ENCODE measurements at places on chromosomes 4 and X.

DNA sequence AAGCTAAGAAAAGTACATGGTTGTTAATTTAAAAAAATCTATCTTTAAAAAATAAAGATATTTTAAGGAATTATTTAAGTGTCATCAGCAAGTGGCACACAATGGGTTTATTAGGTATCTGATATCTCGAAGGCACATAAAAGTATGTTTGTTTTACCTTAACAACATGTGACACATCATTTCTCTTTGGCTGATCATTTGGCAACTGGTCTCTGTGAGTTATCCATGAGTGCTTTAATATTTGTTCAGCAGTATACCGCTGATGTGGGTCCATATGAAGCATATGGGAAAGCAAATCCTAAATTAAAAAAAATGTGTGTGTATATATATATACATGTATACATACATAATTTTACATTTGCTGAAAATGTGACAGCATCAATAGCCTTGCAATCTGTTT, 123.2 kb downstream of the RPS6KA6 start:
- DNase-seq, result no peak

DNA sequence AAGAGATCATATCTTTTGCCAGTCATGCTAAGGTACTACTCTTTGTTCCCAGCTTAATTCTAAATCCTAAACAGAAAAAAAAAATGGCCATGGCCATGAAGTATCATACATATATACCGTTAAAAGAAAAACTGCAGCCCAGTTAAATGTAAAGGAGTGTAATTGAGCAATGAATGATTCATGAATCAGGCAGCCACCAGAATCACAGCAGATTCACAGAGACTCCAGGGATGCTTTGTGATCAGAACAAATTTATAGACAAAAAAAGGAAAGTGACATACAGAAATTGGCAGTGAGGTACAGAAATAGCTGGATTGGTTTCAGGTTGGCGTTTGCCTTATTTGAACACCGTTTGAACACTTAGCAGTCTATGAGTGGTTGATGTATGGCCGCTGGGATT, 42.1 kb upstream of the PDGFC start:
- no peak for DNase-seq

GRCh38 chr4:169571435-169571834, 40.9 kb downstream of the NEK1 start:
- DNase-seq, result no peak

DNA sequence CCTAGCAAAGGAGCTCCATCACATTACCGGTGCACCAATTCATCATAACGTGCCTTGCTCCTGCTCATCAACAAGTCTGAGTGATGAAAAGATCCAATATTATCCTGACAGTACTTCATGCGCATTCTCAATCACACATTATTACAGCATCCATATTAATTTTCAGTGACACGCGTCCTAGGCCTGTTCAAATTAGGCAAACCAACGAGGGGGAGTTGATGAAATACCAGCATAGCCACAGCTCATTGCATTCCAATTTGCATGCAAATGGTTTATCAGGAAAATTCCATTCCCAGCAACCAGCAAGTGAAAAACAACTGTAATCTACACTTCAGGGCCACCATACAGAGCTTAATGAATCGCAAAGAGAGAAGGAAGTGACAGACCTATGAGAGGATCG, 236.9 kb downstream of the DCLK2 start:
- DNase-seq, result no peak

- DNase-seq, result no peak
Measured at GRCh38 chr4:101393256-101393655, 45.9 kb upstream of the PPP3CA start.

GRCh38 chr4:40956721-40957255, 207.0 kb downstream of the NSUN7 start:
- no peak for DNase-seq

DNA sequence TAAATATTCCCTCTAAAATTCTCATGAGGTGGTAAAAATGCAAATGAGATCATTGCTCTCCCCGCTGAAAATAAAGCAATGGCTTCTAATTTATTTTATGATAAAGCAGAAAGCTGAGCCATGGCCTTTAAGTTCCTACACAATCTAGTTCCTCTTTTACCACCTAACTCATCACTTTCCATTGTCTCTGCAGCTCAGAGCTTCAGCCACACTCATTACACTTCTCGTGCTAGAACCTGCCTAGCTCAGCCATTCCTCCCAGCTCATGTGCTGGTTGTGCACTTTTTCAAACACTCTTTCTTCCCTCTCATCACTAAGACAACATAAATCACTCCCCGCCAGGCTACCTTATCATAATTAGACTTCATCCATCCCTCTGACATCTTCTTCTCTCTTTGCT, 1112.1 kb upstream of the PRKX start:
- DNase-seq, result no peak

- peak; percentile 13 for DNase-seq
Measured at GRCh38 chrX:120308959-120309872, 2.0 kb downstream of the TMEM255A start.

- DNase-seq, result no peak
Measured at GRCh38 chr4:54400188-54400587, 171.1 kb downstream of the PDGFRA start.

GRCh38 chr4:168197926-168198325, 105.6 kb downstream of the ANXA10 start:
- no peak for DNase-seq

DNA sequence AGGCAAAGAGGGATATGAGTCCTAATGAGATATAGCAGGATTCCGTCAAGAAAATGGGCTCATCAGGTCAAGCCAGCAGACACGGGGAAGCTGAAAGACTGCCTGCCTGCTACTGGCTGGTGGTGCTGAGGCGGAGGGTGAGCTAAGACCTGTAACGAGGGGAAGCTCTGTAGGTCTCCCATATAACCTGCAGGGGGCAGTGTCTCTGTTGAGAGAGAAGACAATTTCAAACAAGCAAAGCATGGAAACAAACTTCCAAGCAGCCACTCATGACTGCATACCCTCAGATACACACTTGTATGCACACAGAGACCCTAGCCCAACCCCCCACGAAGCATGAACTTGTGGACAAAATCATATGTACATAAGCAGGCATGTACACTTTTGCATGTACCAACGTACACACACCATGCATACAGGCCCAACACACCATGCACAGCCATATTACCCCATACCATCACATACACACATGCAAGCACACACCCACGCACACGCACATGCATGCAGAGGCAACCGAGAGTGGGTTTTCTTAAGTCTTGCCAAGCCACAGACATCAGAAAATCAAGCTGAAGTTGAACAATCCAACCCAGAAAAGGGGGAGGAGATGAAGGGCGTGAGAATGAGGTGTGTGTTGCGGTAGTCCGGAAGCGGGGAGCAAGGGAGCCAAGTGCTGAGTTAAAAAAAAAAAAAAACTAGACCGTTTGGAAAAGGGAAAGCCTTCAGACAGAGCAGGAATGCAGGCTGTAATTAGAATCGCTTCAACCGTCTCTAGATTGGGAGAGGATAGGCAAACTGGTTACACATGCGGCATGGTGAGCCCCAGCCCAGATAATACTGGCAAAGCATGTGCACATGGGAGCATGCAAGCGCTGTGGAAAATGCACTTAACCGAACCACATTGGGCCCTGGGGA, 71.0 kb downstream of the PJA1 start:
- DNase-seq, result no peak

DNA sequence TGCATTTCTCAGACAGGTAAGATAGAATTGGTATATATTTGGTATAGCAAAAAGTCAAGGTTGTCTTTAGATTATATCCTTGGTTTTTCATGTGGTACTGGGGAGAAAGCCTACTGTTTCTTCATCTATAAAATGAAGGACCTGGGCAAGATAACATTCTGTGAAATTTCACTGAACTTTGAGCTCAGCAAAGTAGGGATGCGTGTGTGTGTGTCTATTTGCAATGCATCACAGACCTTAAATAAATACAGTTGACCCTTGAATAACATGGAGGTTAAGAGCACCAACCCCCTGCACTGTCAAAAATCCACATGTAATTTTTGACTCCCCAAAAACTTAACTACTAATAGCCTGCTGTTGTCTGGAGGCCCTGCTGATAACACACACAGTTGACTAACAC, 25.2 kb downstream of the TET2 start:
- DNase-seq, result no peak

DNA sequence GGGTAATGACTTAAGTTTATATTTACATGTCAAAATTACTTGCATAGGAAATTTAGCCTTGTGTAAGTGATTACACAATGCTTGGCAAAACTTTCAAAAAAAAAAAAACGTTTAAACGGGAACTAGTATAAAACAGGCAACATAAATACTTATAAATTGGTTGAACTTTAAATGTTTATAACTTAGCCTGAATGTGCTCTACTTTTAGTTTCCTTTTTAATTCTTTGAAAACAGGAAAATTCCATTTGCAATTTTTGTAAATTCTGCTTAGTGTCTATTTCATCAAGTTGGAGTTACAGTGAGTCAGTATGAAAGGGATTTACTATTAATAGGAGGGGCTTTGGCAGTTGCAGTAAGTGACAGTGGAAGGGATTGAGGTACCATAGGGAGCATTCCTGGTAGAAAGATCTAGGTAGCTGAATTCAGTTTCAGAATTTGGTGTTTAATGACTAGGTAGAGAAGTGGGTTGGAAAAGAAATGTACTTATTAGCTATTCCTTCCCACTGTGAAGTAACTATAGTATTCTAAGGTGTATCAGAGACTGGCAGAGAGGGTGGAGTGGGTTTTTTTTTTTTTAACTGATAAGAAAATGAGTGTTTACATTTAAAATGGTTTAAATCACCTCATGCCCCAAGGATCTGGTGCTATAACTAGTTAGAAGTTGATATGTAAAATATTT, 2.8 kb downstream of the STAG2 start:
- no peak for DNase-seq

DNA sequence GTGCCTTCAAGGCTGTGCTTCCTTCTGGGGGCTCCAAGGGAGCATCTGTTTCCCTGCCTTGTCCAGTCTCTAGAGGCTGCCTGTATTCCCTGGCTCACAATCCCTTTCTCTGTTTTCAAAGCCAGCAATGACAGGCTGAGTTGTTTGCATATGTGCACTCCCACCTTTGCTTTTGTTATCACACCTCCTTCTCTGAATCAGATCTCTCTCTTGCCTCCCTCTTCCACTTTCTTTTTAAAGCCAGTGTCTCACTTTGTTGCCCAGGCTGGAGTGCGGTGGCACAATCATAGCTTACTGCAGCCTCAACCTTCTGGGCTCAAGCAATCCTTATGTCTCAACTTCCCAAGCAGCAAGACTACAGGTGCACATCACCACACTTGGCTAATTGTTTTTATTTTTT, 37.1 kb upstream of the LEF1 start:
- no peak for DNase-seq

- DNase-seq, result no peak
Measured at GRCh38 chrX:124274438-124275181, 57.9 kb upstream of the TEX13D start.

DNA sequence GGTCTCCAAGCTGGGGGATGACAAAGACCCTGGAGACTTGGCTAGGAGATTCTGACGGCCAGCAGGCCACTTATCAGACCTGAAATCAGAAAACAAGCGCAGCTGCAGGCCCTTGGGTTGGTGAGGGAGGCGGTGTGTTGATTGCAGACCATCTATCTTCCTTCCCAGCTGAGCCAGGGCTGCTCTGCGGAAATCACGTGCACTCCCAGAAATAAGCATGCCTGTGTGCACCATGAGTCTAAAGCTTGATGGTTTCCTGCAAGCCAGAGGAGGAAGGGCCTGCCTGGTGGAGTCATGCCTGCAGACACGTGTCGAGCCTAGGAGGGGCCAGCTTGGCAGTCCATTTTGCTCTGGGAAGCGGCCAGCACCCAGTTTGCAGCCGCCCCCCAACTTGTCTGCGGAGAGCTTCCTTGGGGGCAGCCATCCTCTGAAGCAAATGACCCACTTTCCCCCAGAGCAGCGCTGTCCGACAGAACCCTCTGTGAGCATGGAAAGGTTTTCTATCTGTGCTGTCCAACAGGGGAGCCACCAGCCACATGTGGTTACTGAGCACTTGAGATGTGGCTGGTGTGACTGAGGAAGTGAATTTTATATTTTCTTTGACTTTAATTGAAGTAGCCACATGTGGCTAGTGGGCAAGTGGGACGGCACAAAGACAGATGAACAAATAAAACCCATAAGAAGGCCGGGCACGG, 175.7 kb upstream of the BCOR start:
- no peak for DNase-seq

DNA sequence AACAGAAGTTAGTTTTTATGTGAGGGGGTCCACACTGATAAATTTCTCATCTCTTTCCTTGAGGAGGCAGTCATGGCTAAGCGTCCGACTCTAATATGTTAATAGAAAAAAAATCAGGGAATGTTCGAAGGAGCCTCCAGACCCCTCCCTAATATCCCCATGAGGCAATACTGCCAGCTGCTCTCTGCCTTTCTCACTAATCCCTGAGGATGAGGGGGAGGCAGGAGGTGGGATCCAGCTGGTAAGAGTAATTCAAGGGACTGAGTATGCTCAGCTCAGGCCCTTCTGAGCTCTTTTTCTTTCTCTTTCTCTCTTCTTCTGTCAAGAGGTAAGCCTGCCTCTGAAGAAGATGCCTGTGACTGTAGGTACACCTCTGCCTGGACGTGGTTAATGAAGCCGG, 51.7 kb downstream of the PIR start:
- DNase-seq, result no peak

DNA sequence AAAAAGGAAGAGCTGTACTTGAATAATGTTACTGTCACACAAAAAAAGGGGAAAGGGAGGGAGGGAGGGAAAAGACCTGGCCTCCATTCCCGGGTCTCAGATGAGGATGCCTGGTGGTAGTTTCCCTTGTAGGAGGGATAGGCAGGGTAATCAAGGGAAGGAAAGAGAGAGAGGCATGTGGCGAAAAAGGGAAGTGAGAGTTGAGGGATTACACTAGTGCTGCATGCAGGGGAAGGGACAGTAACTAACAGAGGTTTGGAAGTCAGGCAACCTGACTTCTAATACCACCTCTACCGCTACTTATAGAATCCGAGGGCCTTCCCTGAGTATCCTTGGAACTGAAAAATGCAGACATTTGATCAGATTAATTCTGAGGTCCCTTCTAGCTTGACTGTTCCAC, 821.7 kb upstream of the FTHL17 start:
- DNase-seq, result no peak

DNA sequence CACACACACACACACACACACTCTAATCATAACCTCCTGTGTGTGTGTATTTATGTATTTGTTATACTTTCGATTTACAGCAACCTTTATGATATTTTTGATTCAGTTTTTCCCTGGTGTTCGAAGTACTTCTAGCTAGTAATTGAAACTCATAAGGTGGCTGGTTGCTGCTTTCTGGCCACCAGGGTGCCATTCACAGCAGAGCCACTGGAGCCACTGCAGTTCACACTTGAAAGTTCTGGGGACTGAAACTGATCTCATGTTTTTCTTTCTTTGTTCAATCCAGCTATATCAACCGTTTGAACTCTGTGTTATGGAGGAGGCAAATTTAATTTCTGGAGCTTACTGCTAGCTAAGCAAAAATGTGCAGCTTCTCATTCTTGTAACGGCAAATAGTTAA, 419.4 kb downstream of the ADGRL3 start:
- DNase-seq, result no peak

Data from esophagus squamous epithelium (tissue), 5 donors.